ENCODE measurements at places on chromosomes 3 and 15. TPM values are rescaled to one million over a fixed set of nuclear protein-coding genes. Genes with fewer than 3 reads are reported as not detected.

PLSCR5 gene
- polyA plus RNA-seq = not detected

GRCh38 chr15:49101536-49101935, 53.9 kb downstream of the COPS2 start:
- no peak for DNase-seq

DNA sequence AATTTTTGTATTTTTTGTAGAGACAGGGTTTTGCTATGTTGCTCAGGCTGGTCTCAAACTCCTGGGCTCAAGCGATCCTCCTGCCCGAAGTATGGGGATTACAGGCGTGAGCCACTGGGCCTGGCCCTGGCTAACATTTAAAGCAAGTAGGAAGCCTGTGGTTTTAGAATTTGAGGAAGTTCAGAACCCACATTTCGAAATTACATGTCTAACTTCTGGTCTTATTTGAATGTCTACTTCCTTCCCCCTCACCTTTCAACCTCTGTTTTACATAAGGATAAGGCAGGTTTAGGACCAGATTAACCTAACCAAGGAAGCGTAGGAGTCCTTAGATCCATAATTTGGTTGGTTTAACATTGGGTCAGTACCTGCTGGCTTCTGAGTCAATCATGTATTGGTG, 120.5 kb upstream of the PROK2 start:
- no peak for DNase-seq

- no peak for DNase-seq
Observed at GRCh38 chr3:22979581-22979980, 223.5 kb upstream of the UBE2E2 start.

- peak; percentile 87 for DNase-seq
Observed at GRCh38 chr3:141105828-141106628, 54.9 kb downstream of the SPSB4 start.

GRCh38 chr3:66480666-66481065, 20.2 kb downstream of the LRIG1 start:
- no peak for DNase-seq

CGNL1 gene
- 67.4 TPM for polyA plus RNA-seq

CP gene
- polyA plus RNA-seq = 0.43 TPM

DNA sequence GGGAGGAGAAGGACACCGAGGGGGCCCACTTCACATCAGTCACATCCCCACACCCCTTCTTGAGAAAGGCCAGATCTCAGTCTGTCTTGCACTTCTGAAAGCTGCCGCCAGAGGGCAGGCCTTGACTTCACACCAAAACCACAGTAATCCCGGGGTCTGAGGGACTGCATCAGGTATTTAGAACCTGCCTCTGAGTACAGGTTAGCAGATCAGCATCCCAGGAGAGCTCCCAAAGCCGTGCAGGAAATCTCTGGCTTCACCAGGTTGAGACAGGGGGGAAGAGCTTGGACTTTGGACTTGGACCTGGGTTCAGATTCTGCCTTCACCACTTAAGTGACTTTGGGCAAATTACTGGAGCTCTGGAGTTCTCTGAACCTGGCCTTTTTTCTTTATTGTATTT, 50.3 kb downstream of the LHFPL4 start:
- DNase-seq = peak; percentile 69

DNA sequence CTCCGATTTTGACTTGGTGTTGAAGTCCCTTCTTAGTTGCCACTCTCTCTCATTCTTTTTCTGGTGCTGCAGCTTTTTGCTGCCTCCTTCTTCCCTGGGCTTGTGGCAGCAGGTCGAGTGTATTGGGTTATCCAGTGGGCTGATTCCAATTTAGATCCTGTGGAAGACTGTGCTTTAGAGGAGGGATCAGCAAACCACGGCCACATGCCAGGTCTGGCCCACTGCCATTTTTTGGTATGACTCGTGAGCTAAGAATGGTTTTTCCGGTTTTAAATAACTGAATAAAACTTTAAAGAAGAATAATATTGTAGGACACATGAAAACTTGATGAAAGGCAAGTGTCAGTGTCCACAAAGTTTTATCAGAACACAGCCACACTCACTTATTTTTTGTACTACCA, 330.5 kb downstream of the ROBO2 start:
- DNase-seq = no peak

DNA sequence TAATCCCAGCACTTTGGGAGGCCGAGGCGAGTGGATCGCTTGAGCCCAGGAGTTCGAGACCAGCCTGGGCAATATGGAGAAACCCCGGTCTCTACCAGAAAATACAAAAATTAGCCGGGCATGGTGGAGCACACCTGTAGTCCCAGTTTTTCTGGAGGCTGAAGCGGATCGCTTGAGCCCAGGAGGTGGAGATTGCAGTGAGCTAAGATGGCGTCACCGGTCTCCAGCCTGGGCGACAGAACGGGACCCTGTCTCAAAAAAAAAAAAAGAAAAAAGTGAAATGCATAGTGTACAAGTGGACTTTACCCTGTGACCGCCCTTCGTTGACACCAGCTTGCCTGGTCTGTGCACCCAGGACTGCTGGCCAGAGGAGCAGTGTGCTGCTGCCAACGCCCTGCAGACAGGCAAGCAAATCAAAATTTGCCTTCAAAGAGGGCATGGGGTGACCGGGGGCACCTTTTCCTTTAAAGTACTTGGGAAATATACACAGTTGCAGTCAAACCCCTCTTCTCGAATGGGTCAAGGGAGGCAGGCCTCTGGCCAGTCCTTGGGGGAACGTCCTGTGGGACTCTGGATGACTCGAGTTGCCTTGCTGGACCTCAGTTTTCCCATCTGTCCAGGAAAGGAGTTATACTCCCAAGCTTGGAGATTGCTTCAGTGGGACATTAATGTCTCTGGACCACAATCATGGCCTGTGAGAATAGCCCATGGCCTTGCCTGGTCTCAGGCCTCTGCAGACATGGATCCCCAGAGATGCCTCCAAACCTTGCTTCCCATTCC, 1.0 kb downstream of the XYLB start:
- DNase-seq = no peak

GPR160 gene
- 37.4 TPM for polyA plus RNA-seq

DNA sequence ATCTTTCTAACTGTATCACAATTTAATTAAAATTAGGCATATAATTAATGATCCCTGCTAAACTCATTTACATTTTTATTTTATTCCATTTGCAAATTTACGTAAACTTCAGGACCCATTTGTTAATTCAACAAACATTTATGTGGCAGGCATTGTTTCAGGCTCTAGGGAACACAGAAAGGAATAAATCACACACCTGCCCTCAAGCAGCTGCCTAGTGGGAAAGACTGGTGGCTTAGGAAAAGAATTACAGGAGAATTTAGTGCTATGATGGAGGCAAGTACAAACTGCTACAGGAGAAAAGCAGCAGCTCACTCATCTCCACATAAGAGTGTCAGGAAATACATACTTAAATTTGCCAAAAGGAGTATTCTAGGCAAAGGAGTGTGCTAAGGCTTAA, 11.2 kb downstream of the CBLB start:
- DNase-seq = no peak

- peak; percentile 22 for DNase-seq
Observed at GRCh38 chr15:62112616-62113593, 46.1 kb downstream of the C2CD4A start.

DNA sequence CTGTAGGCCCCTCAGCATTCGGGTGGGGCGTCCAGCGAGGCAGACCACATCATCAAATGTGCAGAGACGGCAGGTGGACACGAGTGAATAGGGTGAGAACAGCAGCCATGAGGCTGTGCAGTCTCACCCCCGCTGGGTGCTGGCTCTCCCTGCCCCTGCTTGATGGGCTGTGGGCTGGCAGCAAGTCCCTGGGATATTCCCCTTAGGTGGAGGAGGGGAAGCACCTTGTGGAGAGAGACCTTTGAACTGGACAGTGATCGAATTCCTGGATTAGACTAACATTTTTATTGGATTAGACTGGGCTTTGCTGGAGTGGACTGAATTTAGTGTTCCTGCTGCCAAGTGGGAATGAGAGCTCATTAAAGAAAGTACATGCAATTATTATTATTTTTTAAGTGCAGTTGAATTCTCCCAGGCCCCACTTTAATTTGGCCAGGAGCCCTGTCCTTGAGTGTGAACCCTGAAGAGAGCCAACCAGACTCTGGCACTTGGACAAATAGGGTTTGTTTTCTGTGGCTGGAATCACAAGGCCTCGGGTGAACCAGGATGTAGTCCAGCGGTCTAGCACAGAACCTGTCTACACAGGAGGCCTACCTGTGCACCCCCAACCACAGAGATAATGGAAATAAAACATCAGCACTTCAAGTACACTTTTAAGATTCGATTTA, 193.1 kb downstream of the ABHD5 start:
- DNase-seq = no peak

- DNase-seq = peak; percentile 67
Observed at GRCh38 chr15:87711026-87711425, 545.5 kb downstream of the NTRK3 start.

GRCh38 chr3:59286791-59287531, 237.1 kb upstream of the CFAP20DC start:
- DNase-seq = no peak

GRCh38 chr3:131453533-131453932, 49.2 kb downstream of the MRPL3 start:
- no peak for DNase-seq

- DNase-seq = no peak
Observed at GRCh38 chr3:12155828-12156227, 2.9 kb downstream of the TIMP4 start.

GRCh38 chr3:69115731-69116130, 6.7 kb downstream of the LMOD3 start:
- DNase-seq = no peak

CNTN4 gene
- 30.2 TPM for polyA plus RNA-seq

GRCh38 chr3:27671101-27671500, 51.0 kb downstream of the EOMES start:
- no peak for DNase-seq

- DNase-seq = no peak
Observed at GRCh38 chr3:183244981-183245476, 8.0 kb upstream of the B3GNT5 start.

DNA sequence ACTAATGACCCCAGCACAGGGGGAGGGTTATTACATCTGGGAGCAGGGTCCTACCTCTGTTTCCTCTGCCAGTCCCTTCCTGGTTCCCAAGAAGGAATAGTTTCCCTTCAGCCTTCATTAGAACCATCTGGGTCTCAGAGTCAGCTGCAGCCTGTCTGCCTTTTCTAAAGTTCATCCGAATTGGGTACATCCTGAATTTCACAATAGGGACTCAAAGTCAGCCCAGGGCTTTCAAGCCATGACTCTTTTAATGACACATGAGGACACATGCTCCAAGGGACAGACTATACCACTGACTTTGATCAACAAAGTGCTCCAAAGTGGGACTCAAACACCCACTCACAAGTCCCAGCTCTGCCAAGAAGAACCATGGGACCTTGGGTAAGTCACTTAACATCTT, 12.7 kb upstream of the CRABP1 start:
- no peak for DNase-seq

- DNase-seq = no peak
Observed at GRCh38 chr3:149203758-149204157, 17.9 kb downstream of the CP start.

DNA sequence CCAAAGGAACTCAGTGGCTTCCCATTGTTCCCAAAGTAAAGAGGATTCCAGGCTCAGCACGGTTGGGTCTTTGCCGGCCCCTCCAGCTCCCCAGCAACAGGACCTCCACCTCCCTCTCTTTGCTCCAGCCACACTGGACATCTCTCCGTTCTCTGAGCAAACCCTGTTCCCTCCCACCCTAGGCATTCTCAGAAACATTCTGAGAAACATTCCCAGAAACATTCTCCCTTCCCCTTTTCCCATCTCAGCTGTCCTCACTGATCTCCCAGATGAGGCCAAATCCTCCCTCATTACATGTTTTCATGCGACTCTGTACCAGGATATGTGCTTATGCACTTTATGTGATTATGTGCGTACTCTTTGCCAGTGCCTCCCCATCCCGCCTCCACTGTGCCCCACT, 14.1 kb downstream of the CCDC33 start:
- DNase-seq = no peak

- no peak for DNase-seq
Observed at GRCh38 chr3:107824822-107825371, 265.9 kb downstream of the CD47 start.

DNA sequence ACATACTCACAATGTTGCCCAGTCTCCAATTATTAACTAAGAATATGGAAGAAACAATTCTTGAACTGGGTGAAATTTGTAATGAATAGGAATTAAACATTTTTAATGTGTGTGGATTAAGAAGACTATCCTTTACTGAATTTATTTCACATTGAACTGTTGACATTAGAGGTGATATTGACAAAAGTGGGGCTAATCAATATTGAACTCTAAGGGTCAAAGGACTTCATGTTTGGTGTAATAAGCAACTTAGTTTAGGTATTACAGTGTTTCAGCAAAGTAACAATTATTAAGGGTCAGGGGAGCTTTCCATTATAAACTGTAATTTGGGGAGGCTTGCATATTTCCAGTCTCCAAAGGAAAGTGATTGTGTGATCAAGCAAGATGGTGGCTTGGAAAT, 16.2 kb upstream of the NANOGP8 start:
- no peak for DNase-seq

APOD gene
- polyA plus RNA-seq = 11.3 TPM

DNA sequence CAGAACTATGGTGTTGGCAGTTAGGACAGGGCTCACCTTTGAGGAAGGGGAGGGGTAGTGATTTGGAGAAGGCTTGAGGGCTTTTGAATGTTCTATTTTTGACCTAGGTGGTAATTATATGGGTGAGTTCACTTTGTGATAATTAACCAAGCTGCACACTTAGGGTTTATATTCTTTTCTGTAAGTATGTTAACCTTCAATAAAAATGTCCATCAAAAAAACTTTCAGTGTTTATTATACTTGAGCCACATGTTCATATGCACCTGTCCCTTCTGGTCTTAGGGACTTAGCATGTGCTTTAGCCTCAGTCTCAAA, 28.4 kb downstream of the PDE8A start:
- DNase-seq = no peak

- peak; percentile 55 for DNase-seq
Observed at GRCh38 chr3:186277268-186277909, 84.6 kb downstream of the DGKG start.

PDZRN3 gene
- polyA plus RNA-seq = 37.8 TPM

- DNase-seq = peak; percentile 83
Observed at GRCh38 chr3:124887177-124887931, at the start of gene ITGB5. Gene ITGB5 (minus strand): TSS chr3:124887365. CDS start chr3:124887000, 365 bp downstream.

THRB gene
- polyA plus RNA-seq = 29.4 TPM

SLC51B gene
- polyA plus RNA-seq = 13.3 TPM

DNA sequence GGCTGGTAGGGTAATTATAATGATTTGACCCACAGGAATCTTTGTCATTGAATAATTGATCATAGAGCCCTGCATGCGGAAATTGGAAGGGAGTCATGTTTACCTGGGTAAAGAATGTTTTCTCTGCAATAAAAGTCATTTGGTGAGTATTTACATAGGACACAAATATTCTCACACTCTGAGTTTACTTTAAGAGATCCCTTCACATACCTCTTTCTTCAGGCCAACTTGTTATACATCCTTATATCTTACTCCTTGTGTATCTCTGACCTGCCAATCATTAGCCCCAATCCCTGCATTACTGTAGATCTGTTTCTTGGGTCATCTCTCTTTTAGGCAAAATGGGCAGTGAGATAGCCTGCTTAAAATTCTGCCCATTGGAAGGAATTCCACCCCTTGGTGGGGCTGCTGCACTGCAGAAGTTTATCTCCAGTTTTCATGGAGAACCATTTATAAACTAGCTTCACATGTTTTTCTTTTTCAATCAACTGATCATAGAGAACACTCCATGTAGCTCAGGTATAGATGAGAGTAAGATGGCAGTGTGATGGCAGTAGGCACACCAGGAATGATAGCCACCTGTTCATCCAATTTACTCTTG, 46.2 kb downstream of the ILDR1 start:
- no peak for DNase-seq

ACP3 gene
- 59.9 TPM for polyA plus RNA-seq

CLDN16 gene
- polyA plus RNA-seq = 28.6 TPM

GRCh38 chr3:121645054-121645453, 15.6 kb downstream of the HCLS1 start:
- DNase-seq = no peak

PEX11A gene
- polyA plus RNA-seq = 17.3 TPM

- no peak for DNase-seq
Observed at GRCh38 chr3:112391648-112392047, 58.7 kb downstream of the CD200 start.

Measured in renal pelvis (tissue), 12 donors.